T-helper 2 cell treated with Interferon-gamma antibody and Interleukin-4, amounts not matched to agents 5 μg/mL and 100 μg/mL, for 36 hours (primary cell): ENCODE measurements at places on chromosomes 12 and 14.

DNA sequence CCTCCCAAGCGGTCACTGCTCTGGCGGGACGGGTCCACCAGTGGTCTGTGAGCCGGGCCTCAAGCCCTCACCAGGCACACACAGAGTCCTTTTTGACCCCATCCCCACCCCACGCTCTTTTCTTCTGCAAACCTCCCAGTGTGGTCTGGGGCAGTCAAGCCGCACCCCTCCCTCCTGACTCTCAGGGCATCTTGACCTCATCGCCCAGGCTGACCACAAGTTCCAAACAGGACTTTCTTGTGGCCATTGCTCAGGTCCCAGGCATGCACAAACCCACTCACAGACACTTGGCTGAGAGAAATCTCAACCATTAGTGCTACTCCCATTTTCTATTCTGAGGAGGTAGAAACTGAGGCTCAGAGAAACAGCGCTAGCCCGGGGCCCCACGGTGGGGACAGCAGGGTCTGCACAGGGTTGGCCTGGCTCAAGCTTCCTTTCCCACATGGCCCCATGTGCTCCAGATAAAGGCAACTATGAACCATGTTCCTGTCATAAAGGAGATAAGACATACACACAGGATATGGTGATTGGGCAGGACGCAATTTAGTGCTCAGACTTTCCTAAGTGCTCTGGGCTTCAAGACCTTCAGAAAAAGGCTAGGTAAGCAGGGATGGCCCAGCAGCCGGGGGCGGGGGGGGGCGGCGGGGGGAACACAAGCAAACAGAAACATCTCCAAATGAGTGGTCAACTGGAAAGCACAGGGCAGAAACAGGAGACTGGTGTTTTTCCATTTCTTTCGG is 69.6 kb downstream of the ITPK1 start:
- DNase-seq: no peak

DNA sequence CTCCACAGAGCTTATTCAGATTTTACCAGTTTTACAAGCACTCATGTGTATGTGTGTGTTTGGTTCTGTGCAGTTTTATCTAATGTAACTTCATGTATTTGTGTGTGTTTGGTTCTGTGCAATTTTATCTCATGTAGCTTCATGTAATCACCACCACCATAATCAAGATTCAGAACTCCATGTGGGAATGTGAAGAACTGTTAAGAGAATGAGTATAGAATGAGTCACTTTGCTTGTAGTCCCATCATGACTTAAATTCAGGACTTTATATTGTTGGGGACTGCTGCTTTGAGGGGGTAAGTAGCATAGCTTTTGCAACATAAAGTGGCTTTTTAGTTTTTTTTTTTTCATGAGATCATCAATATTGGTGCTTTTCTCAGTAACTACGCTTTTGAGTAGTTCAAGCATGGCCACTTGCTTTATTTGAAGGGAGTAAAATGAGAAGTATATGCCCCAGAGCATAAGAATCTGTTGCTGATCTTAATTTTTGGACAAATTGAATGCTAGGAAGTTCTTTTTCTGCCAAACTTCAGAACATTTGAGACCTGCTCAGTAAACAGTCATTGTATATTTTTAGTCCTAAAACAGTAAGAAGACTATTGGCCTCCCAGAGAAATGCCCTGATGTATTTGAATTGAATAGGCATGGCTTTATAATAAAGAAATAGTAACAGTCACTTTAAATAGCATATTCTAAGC is 28.8 kb downstream of the PROX2 start:
- DNase-seq: no peak

GRCh38 chr12:67410667-67411067 is 141.5 kb downstream of the CAND1 start:
- DNase-seq: no peak

DNA sequence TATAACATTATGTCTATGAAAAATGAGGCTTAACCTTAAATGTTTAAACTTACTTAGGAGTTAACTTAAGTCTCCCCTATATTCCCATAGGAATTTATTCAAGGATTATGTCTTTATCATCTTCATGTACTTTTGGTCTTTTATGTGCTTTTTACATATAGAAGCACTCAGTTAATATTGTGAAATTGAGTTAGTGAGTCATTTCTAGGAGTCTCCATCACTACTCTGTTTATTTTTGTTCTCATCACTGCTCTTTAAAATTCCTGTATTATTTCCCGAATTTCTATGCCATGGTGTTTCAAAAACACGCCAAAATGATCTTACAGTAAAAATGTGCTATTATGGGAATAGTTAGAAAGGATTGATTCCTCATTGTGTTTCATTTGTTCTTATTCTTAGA is 31.6 kb downstream of the TBC1D15 start:
- no peak for DNase-seq

DNA sequence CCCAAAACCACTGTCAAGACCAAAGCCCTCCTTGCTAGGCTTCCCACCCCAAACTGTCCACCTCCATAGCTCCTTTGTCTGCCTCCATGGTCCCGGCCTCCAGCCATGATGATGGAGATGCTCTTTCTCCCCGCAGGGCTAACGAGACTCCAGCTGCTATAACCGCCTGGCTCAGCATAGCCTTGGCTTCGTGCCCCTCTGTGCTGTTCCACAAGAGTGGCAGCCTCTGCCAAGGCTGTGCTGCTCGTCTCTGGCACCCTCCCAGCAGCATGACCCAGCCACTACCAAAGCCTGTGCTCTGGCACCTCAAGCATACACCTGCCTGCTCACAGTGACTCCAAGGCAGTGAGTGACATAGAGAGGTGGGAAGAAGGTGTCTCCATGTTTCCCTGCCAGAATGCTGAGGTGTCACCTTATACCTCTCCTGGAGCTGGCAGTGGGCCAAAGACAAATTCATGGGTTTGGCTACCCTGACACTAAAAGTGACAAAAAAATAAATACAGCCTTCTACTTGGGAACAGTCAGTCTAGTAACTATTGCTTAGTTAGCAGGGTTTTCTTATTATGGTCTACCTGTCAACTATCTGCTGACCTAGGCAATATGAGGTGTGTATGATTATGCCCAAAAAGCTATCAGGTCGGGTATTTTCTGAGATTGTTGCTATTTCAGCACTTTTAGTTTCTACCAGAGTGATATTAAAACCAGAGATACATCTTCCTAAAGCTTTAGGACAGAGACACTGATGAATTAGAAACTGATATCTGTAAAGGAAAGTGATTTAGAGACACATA is 16.1 kb upstream of the KRT73 start:
- no peak for DNase-seq

DNA sequence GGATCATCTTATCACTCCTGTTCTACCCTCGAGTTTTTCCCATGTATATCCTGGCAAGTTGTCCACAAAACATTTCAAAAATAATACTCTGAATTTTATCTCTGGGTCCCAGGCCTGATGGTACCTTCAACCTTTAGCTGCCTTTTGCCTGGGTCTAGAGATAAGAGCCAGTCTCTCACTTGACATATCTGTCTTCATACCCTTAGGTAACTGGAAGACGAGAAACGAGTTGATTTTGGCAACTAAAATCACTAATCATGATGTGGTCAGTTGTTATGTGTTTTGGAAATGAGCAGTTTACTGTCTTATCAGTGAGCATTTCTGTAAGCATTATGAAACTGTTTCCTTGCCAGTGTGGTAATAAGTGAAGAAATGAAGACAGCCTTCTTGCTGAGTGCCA is 6.3 kb downstream of the RNF10 start:
- no peak for DNase-seq

DNA sequence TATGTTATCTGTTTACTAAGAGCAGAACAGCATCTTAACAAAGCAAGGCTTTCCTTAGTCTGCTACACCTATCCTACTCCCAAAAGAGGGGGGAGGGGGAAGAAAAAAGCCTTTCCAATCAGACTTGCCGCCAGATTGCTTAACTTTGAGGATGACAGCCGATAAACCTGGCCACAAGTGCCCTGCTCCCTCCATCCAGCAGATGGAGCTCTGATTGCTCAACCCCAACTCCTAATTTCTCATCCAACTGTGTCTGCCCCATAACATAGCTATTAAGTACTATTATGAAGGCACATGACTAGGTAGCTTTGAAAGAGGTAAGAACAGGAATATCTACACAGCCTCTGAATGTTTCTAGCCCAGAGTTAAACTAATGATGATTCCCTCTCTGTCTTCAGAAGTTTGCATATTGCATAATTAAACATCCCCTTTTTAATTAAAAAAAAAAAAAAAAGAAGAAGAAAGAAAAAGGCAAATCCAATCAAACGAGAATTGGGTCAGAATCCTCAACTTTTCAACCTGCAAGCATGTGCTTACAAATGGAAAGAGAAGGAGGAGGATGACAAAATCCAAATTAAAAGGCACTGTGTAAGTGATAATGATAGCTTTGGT is 247.4 kb downstream of the GALC start:
- DNase-seq: no peak

DNA sequence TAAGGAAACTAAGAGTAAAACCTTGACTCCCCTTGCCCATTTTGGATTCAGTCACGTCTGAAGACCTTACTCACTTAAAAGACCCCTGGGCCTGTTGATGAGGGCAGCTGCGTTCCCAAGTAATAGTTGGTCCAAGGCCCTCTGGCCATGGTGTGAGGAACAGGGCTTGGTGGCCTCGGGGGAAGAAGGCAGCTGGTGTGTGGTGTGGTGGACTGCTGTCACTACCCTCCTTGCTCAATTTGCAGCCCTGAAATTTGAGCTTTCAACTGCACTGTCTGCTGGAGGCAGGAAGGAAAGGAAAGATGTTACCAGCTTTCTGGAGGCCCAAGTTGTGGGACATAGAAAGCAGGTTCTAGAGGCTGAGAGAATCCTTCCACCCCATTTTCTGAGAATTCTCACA is 128.2 kb downstream of the SLC38A6 start:
- no peak for DNase-seq

DNA sequence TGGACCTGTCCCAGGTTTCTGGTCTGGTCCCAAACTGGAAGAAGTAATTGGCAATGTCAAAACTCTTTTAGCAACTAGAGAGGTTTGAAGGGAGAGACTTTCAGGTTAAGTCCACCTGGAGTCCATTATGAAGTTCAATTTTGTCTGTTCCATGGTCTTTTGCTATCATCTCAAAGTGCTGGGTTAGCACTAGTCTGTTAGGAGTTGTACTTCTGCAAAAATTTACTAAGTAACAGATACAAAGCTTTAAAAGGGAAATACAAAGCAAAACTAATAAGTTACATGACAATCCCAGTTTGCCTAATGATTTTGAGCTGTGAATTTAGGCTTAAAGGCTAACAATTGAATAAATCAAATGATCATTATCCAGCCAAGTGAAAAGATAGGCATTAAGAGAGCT is 643.9 kb downstream of the C12orf50 start:
- no peak for DNase-seq

DNA sequence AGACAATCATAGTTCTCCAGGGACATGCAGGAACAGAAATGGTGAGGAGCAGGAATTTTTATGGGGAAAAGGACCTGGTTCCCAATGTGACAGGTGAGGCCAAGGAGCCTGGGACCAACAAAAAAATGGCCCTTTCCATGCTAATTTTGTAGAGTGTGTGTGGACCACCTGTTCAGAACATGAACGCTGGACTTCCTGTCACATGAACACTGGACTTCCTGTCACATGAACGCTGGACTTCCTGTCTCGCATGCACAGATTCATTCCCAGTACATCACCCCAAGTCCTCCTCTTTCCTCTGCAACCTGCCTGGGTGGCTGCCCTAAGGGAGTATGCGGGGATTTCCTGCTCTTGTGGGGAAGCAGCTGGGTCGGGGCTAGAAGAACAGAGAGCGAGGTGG is 10.1 kb downstream of the FGF6 start:
- DNase-seq: no peak

- DNase-seq: no peak
Measured at GRCh38 chr14:31205681-31206535, 1.7 kb downstream of the HECTD1 start.

GRCh38 chr14:71753976-71754375 is 178.3 kb upstream of the RGS6 start:
- no peak for DNase-seq

- DNase-seq: no peak
Measured at GRCh38 chr14:90288651-90289355, 32.5 kb downstream of the PSMC1 start.

DNA sequence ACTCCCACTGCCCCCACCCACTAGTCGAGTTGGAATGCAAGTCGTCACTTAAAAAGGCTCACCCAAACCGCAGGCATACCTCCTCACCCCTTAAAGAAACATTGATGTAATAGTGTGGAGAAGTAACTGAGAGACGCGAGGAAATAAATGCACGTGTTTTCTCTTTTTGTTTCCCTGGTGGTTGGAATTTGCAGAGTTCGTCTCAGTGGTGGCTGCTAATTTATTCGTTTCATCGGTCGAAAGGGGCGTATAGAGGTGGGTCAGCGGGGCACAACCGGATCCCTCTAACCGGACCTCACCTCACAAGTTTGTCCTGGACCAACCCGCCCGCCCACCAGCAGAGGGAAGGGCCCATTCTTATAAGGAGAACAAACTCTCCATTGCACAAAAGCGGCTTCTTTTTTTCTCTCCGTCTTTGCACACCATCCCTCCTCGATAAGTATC is 5.0 kb upstream of the NPAS3 start:
- no peak for DNase-seq

- DNase-seq: no peak
Measured at GRCh38 chr12:83932011-83932410, 980.6 kb downstream of the SLC6A15 start.

DNA sequence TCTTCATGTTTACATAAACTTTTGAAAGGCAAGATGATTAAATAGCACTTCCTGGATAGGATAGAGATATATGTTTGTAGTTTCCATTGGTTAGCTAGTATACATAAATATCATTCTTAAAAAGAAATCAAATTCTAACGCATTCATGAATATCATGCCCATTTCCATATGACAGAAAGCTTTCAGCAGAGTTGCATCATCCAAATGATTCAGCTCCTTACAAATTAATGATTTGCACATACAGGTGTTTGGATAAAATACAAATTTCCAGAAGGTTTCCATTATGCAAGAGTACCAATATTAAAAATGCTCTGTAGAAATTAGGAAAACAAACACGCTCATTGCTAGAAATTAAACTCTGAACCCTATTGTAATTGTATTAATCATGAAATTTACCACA is 264.4 kb downstream of the FOXG1 start:
- no peak for DNase-seq

- DNase-seq: no peak
Measured at GRCh38 chr14:83702619-83703018, 1827.3 kb upstream of the FLRT2 start.

DNA sequence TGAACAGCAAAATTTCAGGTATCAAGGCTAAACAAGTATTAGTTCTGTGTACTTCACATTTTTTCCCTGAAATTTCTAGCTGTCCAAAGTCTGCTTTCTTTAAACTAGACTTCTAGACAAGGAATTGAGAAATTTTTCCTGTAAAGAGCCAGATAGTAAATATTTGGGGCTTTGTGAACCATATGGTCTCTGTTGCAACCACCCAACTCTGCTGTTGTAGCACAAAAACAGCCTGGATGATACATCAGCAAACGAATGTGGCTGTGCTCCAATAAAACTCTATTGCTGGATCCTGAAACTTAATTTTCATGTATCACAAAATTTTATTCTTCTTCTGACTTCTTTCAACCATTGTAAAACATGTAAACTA is 96.0 kb upstream of the SLC38A4 start:
- DNase-seq: no peak
